ENCODE measurements at places on chromosomes 2 and 18. TPM values are rescaled to one million over a fixed set of nuclear protein-coding genes. Genes with fewer than 3 reads are reported as not detected.

Gene IL36B
- polyA plus RNA-seq: not detected

Gene ABCG5
- polyA plus RNA-seq: not detected

Gene CYP1B1
- polyA plus RNA-seq: 1.7 TPM

Gene FKBP1B
- 8.6 TPM for polyA plus RNA-seq

Gene LRP1B
- not detected for polyA plus RNA-seq

Gene CCDC88A
- 2.0 TPM for polyA plus RNA-seq

Gene ALPG
- not detected for polyA plus RNA-seq

Gene NR4A2
- 21.7 TPM for polyA plus RNA-seq

Data from immature natural killer cell (primary cell).